ENCODE measurements at places on chromosomes 3 and 15.

- no peak for DNase-seq
Measured at GRCh38 chr3:172606021-172606420, 82.8 kb upstream of the TNFSF10 start.

- no peak for DNase-seq
Measured at GRCh38 chr15:33089878-33090757, 104.4 kb downstream of the FMN1 start.

- DNase-seq = no peak
Measured at GRCh38 chr3:7388026-7388425, 527.1 kb downstream of the GRM7 start.

DNA sequence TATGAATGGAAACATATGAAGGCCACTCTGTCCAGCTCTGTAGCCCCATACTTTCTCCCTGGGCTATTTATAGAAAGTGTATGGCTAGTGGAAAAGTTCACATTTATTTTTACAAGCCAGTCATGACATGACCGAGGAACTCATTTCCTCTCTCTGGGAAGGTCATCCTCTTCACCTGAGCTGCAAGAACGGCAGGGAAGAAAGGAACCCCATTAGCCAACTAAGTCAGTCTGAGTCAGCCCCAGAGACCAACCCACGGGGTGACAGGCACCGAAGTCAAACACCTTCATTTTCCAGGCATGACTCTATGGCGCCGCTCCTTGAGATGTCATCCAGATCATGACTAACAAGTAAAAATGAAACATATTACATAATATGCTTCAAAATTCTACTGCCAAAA is 4.8 kb downstream of the PAQR9 start:
- no peak for DNase-seq

- no peak for DNase-seq
Measured at GRCh38 chr3:169161011-169161410, 502.5 kb downstream of the MECOM start.

- DNase-seq = no peak
Measured at GRCh38 chr3:33023176-33024136, 72.0 kb downstream of the CCR4 start.

DNA sequence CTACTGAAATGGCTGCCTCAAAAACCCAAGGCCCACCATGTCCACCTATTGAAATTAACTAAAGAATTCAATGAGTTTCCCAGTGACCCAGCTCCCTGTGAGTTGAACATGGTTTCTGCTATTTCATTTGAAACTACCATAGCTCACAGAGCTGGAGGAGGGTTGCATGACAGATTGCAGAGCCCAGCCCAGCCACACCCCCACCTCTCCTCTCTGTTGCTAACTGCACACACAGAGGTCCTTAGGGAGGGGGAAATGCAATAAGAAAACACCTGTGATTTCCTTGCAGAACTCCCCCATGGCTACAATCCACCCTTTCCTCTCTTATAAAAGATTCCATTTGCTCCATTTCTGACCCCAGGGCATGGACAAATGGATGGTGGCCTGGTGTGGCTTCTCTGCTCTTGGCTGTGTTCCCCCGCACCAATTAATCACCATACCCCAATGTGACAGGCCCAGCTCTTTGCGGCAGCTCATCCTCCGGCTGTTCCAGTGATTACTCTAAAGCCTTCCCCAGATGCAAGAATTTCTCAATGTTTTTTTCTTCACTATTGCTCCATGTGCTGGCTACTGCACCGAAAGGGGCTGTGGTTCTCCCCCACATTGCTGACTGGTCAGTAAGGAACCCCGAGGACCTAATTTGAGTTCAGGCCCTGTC is 208.4 kb upstream of the KBTBD8 start:
- no peak for DNase-seq

DNA sequence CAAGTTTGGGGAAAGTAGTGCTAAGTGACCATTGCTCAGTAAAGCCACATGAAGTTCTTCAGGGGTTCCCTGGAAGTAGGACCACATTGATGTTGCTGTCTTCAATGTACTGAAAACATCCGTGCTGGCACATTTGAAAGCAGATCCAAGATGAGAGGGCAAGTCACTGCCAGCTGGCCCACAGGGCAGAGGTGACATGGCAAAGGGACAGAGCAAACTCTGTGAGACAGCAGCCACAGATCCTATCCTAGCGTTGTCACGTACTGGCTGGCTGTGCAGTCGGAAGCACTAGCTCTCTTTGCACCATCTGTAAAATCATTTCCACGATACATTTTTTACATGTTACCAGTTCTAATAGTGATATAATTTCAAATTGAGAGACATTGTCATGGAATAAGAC is 13.8 kb downstream of the MUC13 start:
- no peak for DNase-seq

All from T-cell (primary cell).